ENCODE measurements at places on chromosomes 2 and 18.

DNA sequence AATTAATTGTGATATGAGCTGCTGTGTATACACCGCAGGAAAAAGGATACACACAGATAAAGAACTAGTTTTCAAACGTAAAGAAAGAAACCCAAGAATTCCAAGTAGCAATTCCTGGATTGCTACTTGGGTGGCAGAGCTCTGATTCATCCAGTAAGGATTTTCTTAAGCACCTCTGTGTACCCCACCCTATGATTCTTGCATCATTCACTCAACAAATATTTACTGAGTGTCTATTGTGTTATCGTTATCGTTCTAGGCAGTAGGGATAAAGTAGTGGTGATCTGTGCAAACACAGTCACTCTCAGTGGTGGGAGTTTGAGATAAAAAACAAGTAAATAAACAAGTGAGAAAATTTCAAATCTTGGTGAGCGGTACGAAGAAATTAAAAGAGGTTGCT is 4.9 kb upstream of the TMEM200C start:
- DNase-seq: no peak

- no peak for DNase-seq
Measured at GRCh38 chr2:375270-375955, 87.5 kb upstream of the ALKAL2 start.

DNA sequence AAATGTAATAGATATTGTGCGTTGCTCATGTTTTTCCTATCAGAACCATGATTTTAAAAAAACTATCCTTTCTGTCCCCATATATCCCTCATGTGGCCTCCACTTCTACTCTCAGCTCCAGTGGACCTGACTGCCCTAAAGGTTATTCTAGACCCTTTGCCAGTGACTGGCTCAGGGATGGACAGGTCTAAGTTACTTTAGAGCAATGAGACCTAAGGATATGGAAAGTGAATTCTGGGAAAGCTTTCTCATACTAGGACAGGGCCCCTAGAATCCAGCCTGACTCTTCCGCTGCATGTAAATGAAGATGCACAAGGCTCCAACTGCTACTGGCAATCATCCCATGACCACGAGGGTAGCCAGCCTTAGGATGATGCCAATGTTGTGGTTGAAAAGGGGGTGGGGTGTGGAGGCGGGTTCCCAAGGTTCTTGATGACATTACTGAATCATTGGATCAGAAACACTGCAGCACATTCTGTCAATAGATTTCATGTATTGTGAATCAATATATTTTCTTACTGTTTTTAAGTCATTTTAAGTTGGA is 21.3 kb downstream of the C2orf69 start:
- DNase-seq: no peak

GRCh38 chr2:200380091-200380561 is 73.6 kb downstream of the SPATS2L start:
- no peak for DNase-seq

GRCh38 chr18:48688961-48689360 is 150.1 kb downstream of the CTIF start:
- DNase-seq: peak; percentile 25

DNA sequence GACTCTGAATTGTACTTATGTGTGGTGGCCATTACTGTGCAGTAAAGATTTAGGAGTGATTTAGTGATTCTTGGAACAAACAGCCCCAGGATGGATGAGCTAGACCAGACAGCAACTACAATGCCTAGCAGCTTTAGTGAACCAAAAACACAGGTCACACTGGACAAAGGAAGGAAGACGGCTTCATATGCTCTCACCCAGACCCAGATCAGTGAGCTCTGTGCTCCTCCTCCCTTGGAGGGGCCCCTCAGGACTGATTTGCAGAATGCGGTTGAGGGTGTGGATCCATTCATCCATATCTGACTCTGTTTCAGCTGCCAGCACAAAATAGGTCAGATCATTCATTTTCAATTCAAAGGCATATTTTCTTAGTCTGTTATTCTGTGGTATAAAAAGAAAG is 159.7 kb upstream of the CCDC195 start:
- no peak for DNase-seq

GRCh38 chr2:119265693-119266066 is 42.0 kb downstream of the STEAP3 start:
- no peak for DNase-seq

- DNase-seq: no peak
Measured at GRCh38 chr2:54572262-54572635, 116.1 kb downstream of the SPTBN1 start.

DNA sequence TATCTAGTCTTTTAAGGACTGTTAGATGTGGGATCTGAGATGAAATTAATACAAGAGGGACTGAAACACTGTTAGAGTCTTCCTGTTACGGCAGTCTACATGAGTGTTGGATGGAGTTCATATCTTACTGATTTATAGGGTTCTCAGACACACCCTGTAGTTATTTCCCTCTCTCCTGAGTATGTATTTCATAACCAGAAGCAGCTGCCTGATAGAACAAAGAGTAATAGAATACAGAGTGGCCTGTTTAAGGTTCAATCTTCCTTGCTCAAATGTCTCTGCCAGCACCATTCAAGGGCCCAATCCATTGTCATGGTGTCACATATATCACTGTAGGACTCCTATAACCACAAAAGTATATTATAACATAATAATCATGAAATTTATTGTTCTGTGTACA is 1229.1 kb upstream of the ACVR2A start:
- no peak for DNase-seq

GRCh38 chr2:179273461-179273962 is 8.9 kb upstream of the SESTD1 start:
- DNase-seq: no peak

DNA sequence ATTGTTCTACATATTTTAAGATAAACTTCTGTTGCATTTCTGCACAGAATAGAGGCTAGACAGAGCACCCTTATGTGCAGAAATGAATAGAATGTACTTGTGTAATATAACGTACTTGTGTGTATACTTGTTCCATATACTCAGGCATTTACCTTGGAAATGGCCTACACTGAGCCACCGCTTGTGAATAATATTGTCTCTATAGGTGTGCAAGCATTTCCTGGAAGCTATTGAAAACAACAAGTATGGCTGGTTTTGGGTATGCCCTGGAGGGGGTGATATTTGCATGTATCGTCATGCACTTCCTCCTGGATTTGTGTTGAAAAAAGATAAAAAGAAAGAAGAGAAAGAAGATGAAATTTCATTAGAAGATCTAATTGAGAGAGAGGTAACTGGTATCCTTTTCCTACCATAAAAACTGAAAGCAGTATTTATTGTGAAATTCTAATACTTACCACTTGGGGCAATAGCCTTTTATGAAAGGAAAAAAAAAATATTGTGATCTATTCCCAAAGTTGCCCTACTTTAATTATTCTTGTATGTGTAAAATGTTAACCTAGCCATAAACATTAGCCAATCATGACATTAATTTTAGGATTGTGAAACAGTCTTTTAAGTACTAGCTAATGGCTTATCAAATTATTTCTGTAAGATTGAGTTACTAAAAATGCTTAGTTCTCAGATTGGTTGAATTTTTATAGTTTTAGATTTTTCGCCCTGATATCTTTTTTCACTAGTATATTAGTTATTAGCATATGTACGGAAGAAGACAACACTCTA is 18.0 kb downstream of the ZC3H15 start:
- no peak for DNase-seq

GRCh38 chr2:108620656-108621055 is 86.4 kb downstream of the LIMS1 start:
- DNase-seq: no peak

GRCh38 chr2:14654835-14655282 is 22.3 kb downstream of the LRATD1 start:
- no peak for DNase-seq

GRCh38 chr2:205754285-205754923 is 72.1 kb downstream of the NRP2 start:
- no peak for DNase-seq

GRCh38 chr2:65054749-65055421 is 1.3 kb upstream of the CEP68 start:
- no peak for DNase-seq

DNA sequence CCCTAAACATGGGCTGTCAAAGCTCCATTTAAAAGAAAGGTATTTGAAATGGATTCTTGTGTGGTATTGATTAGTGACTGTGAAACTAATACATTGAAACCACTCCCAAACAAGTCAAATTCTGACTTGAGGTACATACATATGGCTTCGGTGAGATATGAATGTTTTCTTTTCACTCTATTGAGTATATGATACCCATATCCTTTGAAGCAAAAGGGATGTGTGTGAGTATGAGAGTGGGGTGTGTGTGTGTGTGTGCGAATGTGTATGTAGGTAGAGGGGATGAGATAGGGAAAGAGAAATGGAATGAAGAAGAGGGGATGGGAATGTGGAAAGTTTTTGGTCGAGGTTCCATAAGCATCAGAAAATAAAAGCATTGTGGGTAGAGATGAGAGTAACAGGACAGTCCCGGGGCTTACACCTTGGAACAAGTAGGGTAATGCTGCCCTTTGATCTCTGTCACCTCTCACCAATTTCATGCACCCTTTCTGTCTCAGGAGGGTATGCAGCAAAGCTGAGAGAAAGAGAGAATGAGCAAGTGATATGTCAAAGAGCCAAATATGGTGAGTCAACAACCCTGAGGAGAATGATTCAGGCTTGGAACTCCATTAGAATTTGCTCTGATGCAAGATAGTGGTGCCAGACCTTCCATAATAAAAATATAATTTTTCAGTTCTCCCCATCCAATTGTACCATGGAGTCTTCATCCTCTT is 64.0 kb upstream of the ZEB2 start:
- no peak for DNase-seq

DNA sequence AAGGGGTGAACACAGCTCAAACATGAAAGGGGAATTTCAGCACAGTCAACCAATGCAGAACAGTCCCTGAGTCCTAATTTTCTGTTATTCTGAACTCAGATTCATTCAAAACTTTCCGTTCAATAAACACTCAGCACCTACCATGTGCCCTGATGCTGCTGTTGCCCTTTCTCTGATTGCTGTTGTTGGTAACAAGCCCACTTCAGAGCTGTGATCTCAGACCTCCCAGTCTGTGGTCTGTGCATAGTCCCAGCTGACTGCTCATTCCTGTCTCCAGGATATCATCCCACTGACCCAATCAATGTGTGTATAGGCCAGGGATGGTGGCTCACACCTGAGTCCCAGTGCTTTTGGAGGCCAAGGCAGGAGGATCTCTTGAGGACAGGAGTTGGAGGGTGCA is 82.7 kb upstream of the SLC35G4 start:
- no peak for DNase-seq

DNA sequence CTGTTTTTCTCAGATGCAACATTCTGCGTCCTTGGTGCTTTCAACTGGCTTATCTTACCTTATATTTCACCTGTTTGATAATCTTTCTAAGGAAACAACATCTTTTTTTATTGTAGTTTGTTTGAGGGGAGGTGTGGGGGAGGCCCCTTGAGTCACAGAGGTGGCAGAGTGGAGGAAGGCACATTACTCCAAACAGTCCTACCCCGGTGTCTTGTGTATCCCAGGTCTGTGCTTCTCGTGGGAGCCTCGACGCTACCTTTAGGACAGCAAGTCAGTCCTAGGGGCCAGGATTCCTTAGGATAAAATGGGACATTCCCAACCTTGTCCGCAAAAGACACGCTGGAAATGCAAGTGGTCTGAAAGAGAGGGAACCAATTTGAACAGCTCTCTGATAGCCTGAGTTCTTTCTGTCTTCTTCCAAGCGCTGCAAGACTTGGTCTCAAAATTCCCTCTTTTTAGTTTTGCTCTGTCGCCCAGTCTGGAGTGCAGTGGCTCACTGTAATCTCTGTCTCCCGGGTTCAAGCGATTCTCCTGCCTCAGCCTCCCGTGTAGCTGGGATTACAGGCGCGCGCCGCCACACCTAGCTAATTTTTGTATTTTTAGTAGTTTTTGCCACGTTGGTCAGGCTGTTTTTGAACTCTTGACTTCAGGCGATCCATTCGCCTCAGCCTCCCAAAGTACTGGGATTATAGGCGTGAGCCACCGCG is 4.0 kb downstream of the GATA6 start:
- DNase-seq: no peak

DNA sequence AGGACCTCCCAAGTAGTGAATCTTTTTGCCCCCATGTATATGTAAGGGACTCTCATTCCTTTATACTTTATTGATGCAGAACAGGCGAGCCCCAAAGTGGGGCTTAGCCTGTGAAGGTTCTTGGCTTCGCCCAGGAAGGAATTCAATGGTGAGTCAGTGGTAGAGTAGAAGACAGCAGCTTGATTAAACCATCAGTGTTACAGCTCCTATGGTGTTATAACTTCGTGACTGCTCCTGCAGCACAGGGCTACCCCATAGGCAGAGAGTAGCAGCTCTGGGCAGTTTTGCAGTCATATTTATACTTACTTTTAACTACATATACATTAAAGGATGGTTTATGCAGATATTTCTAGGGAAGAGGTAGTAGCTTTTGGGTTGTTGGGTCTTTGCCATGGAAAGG is 11.0 kb downstream of the FAM171B start:
- no peak for DNase-seq

DNA sequence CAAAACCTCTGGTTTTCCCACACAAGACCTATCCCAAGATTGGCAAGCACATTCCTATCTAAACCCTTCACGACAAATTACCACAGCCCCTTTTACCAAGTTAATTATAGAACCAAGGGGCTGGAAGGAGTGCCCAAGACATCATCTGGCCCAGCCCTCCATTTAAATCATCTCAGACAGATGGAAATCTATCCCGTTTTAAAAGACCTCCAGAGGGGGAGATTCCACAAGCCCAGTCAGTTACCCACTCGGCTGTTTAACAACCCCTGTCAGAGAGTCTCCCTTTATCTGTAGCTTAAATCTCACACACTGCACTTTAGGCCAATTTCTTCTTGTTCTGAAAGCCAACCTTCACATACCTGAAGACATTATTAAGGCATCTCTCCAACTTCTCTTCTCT is 179.1 kb upstream of the MEIS1 start:
- DNase-seq: no peak

DNA sequence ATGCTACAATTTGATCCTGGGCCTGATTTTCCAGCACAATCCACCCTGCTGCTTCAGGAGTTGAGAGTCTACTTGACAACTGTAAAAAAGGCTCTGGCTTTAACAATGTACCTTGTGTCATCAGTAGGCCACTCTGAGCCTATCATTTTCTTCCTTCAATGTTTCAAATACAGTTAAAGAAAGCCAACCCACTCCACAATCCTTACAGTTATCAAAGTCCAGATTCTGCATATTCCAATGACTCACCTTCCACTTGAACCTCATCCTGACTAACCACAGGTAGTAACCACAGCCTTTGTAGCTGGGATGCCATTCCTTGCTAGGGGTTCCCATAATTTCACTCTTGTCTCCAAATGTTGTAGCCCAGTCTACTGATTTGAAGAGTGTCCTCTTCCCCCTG is 35.5 kb upstream of the AQP4 start:
- no peak for DNase-seq
